Vagina (tissue), 2 donors: ENCODE measurements at places on chromosomes 13 and 19.

DNA sequence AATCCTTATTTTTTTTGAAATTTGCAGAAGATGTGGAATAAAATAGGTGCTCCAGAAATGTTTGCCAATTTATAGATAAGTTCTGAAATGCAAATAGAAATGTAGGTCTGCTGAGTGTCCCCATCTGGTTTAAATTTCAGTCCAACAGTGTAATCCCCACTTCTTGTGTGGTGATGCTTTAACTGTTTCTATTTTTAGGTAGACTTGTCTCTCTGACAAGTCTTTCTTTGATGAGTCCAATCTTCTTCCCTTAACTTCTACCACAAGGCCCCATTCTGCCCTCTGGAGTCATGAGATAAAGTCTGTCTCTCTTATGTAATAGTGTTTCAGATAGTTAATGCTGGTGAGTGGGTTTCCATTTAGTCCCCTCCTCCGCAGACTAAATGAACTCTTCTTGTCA lies 390.4 kb downstream of the RFC3 start:
- H3K27ac ChIP-seq: no peak overlapping the region
- no peaks in the 10 kb centered on the region for H3K36me3 ChIP-seq
- no peak for DNase-seq
- no peaks in the 10 kb centered on the region for H3K27me3 ChIP-seq
- no peak overlapping the region for H3K4me3 ChIP-seq

DNA sequence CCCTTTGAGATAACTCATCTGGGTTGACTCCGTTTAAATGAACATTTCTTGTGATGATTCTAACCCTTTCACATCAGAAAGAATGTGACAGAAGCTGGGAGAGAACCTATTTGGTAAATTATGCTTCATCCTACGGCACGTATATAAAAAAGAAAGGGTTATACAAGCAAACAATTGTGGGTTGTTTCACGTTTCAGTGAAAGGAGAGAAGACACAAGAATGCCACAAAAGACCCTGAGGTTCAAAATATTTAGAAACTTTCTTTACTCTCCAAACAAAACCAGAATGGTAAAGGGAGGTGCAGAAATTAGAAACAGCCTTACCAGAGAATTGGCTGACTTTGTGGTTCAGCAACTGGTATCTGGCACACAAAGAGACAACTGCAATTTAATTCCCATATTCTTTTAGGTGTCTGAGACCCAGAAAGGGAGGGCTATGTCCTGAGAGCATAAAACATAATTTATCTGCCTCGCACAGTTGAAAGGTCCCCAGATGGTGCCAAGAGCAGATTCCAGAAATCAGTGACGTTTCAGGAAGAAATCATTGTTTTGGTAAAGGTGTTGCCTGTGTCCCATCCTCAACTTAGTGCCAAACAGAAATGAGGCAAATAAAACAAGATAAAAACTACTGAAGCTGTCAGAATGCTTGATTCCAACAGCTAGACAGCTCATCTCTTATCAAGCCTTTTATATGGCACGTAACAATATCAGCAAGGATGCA lies 361.4 kb downstream of the EFNB2 start:
- no peaks in the 10 kb centered on the region for H3K36me3 ChIP-seq
- no peak overlapping the region for H3K27ac ChIP-seq
- H3K4me1 ChIP-seq: no peaks in the 10 kb centered on the region
- DNase-seq: no peak

DNA sequence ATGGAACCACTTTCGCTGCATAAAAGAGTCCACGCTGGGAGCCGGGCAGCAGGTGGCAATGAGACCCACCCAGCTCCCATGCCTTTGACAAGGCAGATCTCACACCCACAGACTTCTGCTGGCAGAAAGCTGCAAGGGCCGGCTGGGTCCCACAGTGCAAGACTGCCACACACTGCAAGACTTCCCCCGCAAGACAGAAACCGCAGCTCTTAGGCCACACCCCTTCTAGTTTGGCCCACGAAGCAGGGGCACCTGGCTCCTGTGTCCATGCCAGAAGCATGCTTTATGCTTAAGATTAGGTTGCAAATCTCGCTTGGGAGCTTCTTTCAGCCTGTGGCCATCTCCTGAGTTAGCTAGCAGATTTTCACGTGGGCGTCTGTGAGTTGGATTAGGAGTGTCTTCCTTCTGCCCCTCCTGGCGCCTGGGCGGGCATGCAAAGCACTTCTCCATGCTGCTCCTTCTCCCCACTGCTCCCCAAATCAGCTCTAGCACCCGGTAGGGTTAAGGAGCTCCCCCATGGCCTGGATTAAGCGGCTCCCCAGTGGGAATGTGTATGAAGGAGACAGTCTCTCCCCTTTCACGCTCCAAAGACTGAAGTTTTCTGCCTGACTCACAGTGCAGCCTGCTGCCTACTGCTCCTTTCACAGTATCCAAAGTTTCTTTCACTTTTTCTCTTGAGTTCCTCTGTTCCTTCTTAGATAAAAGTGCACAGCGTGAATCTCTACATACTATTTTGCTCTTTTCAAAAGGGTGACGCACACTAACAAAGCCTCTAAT lies 17.7 kb downstream of the GPC6 start:
- H3K4me1 ChIP-seq: peaks cover 11% of the 10 kb centered on the region
- DNase-seq: no peak
- peak overlapping the region; percentile 16 for H3K27ac ChIP-seq
- H3K4me3 ChIP-seq: peak overlapping the region; percentile 36
- no peaks in the 10 kb centered on the region for H3K27me3 ChIP-seq

DNA sequence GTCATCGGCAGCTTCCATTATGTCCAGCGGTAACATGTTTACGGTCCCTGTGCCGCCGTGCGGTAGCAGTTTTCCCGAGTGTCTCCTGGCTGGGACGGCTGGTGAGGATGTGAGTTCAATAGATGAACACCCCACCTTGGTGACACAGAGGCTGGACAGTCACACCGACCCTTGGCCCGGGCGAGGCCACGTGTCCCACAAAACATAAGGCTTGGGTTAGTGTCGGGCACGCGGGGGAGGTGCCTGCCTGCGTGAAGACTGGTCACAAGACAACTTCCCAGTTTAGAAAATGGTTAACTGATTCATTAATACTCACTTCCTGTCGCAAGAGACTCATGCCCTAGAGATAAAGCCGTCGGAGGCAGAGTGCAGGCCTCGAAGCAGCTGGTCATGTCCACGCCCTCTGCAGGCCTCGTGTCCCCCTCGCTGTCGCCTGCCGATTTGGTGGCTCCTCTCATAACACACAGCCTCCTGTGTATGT lies 17.2 kb downstream of the RASA3 start:
- H3K4me3 ChIP-seq: no peak overlapping the region
- H3K27me3 ChIP-seq: no peaks in the 10 kb centered on the region
- peaks cover 41% of the 10 kb centered on the region for H3K4me1 ChIP-seq
- no peaks in the 10 kb centered on the region for H3K36me3 ChIP-seq
- no peak for DNase-seq
- peak overlapping the region; percentile 42 for H3K27ac ChIP-seq

GRCh38 chr13:27005976-27006518 lies 165.6 kb downstream of the USP12 start:
- no peak overlapping the region for H3K4me3 ChIP-seq
- peaks cover 4% of the 10 kb centered on the region for H3K27me3 ChIP-seq
- H3K36me3 ChIP-seq: no peaks in the 10 kb centered on the region
- H3K4me1 ChIP-seq: peaks cover 20% of the 10 kb centered on the region
- H3K27ac ChIP-seq: no peak overlapping the region

GRCh38 chr13:80342471-80343371 lies 1.8 kb upstream of the SPRY2 start:
- no peaks in the 10 kb centered on the region for H3K27me3 ChIP-seq
- DNase-seq: no peak
- H3K4me3 ChIP-seq: peak overlapping the region; percentile 82
- H3K4me1 ChIP-seq: peaks cover 19% of the 10 kb centered on the region

DNA sequence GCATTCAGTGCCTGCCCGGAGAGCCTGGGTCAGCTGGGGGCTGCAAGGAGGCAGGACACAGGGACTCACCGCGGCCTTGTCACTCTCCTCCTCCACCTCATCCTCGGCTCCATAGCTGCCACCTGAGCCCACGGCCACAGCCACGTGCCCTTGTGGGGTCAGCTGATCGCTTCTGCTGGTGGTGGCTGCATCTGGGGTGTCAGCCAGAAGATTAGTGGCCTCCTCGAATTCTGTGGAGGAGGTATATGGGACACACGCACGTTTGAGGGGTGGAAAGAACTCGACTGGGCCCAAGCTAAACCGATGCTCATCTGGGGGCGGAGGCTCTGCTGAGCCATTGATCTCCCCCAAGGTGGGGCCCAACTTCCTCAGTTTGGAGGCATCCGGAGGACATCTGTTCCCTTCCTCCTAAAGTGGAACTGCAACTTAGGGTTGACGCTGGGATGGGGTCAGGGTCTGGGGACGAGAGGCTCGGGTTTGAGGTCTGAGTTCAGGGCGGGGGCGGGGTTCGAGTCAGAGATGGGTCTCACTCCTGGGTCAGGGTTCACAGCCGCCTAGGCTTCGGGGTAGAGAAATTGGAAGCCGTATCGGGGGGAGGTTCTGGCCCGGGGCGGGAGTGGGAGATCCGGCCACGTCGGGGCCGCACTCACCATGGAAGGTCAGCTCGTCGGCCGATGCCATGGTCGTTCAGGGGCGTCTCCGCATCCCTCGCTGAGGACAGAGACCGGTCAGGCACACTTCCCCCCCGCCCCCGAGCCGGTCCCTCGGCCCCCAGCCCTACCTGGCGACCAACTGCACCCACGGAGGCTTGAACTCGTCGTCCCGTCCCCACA lies 493 bp downstream of the YIPF2 start:
- no peak for DNase-seq
- peaks cover 11% of the 10 kb centered on the region for H3K36me3 ChIP-seq
- peak overlapping the region; percentile 71 for H3K4me3 ChIP-seq
- peaks cover 24% of the 10 kb centered on the region for H3K4me1 ChIP-seq

- H3K27me3 ChIP-seq: no peaks in the 10 kb centered on the region
- H3K27ac ChIP-seq: no peak overlapping the region
- DNase-seq: no peak
- H3K4me1 ChIP-seq: no peaks in the 10 kb centered on the region
- H3K36me3 ChIP-seq: no peaks in the 10 kb centered on the region
Measured at GRCh38 chr19:5186293-5187050, 154.1 kb downstream of the PTPRS start.

DNA sequence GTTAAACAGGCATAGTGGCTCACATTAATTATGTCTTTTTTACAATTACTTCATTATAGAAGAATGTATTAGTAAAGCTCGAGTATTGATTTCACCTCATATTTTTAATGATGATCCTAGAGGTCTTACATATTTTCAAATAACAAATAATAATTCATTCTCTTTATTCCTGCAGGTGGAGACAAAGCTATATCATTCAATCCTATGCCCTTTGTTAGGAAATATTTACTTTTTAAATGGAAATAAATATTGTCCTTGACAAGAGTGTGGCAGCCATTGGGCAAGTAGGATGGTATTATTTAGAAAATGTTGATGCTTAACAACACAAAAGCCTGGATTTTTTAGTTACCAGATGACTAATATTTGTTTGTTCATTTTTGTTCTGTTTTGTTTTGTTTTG lies 127.6 kb downstream of the COG6 start:
- no peak for DNase-seq

GRCh38 chr13:34657716-34658115 lies 284.4 kb upstream of the NBEA start:
- H3K27ac ChIP-seq: no peak overlapping the region
- no peak for DNase-seq
- peaks cover 4% of the 10 kb centered on the region for H3K4me1 ChIP-seq
- no peaks in the 10 kb centered on the region for H3K36me3 ChIP-seq
- H3K27me3 ChIP-seq: no peaks in the 10 kb centered on the region

DNA sequence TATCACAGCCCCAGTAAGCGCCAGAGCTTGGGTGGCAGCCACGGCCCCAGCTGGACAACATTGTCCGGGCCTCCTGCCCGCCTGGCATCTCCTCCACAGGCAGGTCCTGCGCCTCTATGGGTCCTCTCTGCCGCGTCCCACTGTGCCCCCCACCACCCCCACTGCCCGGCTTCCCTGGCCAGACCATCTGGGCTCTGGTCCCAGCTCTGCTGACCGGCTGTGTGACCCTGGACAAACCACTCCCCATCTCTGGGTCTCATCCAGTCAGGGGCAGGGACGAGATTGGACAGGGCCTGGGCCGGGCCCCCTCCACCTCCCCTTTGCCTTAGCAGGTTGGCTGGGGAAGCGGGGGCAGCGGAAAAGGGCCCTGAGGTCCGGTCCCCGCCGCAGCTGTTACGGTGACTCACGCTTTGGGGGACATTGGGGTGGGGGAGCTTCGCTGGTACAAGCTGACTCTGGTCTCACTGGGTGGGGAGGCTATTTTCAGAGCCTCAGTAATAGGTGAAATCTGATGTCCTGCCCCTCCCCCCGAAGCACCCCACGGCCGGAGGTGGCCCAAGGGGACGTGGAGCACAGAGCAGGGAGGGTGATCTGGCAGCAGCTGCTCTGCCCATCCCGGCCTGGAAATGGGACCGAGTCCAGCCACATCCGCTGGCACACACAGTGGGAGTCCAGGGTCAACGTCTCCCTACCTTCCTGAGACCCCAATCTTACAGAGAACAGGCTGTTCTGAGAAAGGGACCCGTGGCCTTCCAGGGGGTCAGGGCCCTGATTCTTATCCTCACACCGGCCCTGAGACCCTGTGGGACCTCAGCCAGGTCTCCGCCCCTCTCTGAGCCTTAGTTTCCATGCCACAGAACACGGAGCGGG lies 9.1 kb downstream of the NFIC start:
- DNase-seq: no peak
- H3K4me3 ChIP-seq: peak overlapping the region; percentile 41
- peak overlapping the region; percentile 94 for H3K27ac ChIP-seq
- H3K36me3 ChIP-seq: no peaks in the 10 kb centered on the region
- H3K27me3 ChIP-seq: no peaks in the 10 kb centered on the region

DNA sequence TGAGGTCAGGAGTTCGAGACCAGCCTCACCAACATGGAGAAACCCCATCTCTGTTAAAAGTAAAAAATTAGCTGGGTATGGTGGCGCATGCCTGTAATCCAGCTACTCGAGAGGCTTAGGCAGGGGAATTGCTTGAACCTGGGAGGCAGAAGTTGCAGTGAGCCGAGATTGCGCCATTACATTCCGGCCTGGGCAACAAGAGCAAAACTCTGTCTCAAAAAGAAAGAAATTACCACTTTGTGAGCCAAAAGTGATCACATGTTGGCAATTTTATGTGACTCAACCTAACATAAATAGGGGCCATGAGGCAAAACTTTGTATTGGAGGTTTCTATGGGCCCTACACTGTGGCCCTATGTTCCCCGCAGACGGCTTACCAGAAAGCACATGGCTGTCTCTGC lies 72.2 kb downstream of the MAP4K1 start:
- no peak for DNase-seq
- peaks cover 15% of the 10 kb centered on the region for H3K4me1 ChIP-seq
- H3K27ac ChIP-seq: no peak overlapping the region
- no peak overlapping the region for H3K4me3 ChIP-seq
- H3K27me3 ChIP-seq: no peaks in the 10 kb centered on the region
